ENCODE measurements at places on chromosomes 2 and 18.

DNA sequence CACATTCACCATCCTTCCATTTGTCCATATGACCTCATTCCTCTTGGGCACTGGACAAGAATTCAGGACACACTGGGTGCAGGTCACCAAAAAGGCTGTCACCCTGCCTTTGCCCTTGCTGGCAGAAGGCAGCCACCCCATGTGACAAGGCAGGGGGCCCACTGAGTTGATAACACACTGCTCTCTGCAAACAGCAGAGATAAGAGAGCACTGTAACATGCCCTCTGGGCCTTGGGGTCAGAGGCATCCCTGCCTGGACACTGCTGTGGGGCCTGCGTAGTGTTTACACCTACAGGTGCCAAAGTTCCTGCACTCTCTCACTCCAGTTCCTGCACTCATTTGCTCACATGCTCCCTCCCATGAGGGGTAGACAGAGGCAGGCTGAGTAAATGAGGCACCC is 344.7 kb upstream of the TCF4 start:
- H3K27ac ChIP-seq, result no peak overlapping the region
- H3K4me3 ChIP-seq, result no peak overlapping the region

DNA sequence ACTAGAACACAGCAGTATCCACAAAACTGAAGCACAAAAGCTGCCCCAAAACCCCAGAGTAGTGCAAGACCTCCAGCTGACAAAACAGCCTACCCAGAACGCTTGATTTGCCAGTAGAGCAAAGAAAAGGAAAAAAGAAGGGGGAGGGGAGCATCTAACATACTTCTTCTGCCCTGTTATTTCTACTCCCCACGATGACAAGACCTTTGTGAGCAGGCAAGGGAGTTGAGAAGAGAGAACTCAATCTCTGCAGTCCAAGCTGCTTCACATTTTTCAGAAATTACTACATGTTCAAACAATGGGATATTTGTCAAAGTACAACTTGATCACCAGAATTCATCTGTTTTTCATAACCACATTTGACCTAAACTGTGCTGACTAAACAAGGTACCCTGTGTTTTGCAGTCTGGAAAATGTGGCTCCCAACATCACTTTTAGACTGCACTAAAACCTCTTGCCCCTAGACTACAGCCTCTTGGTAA is 286.7 kb downstream of the EXOC6B start:
- peaks cover 5% of the 10 kb centered on the region for H3K36me3 ChIP-seq
- no peaks in the 10 kb centered on the region for H3K27me3 ChIP-seq
- H3K4me1 ChIP-seq, result peaks cover 13% of the 10 kb centered on the region
- no peak overlapping the region for H3K27ac ChIP-seq
- H3K4me3 ChIP-seq, result no peak overlapping the region

DNA sequence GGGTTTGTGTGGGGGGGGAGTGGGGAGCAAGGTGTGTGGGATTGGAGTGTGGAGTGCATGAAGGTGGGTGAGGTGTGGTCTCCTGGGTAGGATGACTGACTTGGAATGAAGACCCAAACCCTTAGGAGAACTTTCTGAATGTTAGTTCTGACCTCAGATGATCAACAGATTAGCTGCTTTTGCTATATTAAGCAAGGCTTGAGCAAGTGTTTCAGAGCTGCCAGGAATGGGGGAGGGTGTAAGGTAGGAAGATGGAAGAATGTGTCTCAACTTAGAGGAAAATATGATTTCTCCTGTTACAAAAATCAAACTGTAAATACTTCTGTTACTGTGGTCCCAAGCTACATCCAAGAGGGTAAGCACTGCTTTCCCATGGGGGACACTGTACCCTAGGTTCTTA is 273.6 kb downstream of the TGIF1 start:
- H3K27me3 ChIP-seq, result no peaks in the 10 kb centered on the region
- H3K4me3 ChIP-seq, result no peak overlapping the region
- no peak for DNase-seq
- peaks cover 27% of the 10 kb centered on the region for H3K4me1 ChIP-seq

GRCh38 chr2:11408959-11409571 is 56.9 kb downstream of the E2F6 start:
- DNase-seq, result no peak
- H3K4me3 ChIP-seq, result no peak overlapping the region
- H3K36me3 ChIP-seq, result no peaks in the 10 kb centered on the region
- H3K27me3 ChIP-seq, result no peaks in the 10 kb centered on the region
- peaks cover 47% of the 10 kb centered on the region for H3K4me1 ChIP-seq
- no peak overlapping the region for H3K27ac ChIP-seq

- no peak overlapping the region for H3K27ac ChIP-seq
- H3K36me3 ChIP-seq, result no peaks in the 10 kb centered on the region
- DNase-seq, result no peak
- no peaks in the 10 kb centered on the region for H3K27me3 ChIP-seq
- H3K4me3 ChIP-seq, result peak overlapping the region; percentile 38
- peaks cover 24% of the 10 kb centered on the region for H3K4me1 ChIP-seq
These were observed 8.2 kb downstream of the ADRA2B start for GRCh38 chr2:96108151-96108540.

GRCh38 chr18:11754979-11755378 is 65.9 kb downstream of the GNAL start:
- no peak for DNase-seq
- no peak overlapping the region for H3K4me3 ChIP-seq
- peaks cover 35% of the 10 kb centered on the region for H3K27me3 ChIP-seq
- peaks cover 7% of the 10 kb centered on the region for H3K36me3 ChIP-seq
- peaks cover 23% of the 10 kb centered on the region for H3K4me1 ChIP-seq

DNA sequence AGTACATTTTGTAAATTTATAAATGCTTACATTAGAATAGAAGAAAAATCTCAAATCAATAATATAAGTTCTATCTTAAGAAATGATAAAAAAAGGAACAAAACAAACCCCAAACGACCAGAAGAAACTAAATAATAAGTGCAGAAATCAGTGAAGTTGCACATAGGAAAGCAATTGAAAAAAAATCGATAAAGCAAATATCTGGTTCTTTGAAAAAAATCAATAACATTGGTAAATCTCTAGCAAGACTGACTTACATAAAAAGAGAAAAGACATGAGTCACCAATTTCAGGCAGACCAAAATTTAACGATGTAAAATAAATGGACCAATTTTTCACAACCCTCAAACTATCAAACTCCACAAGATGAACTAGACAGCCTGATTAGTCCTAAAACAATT is 249.9 kb upstream of the HDAC4 start:
- no peak overlapping the region for H3K27ac ChIP-seq
- no peak overlapping the region for H3K4me3 ChIP-seq
- H3K27me3 ChIP-seq, result no peaks in the 10 kb centered on the region
- no peaks in the 10 kb centered on the region for H3K4me1 ChIP-seq
- peaks cover 4% of the 10 kb centered on the region for H3K36me3 ChIP-seq
- DNase-seq, result no peak

DNA sequence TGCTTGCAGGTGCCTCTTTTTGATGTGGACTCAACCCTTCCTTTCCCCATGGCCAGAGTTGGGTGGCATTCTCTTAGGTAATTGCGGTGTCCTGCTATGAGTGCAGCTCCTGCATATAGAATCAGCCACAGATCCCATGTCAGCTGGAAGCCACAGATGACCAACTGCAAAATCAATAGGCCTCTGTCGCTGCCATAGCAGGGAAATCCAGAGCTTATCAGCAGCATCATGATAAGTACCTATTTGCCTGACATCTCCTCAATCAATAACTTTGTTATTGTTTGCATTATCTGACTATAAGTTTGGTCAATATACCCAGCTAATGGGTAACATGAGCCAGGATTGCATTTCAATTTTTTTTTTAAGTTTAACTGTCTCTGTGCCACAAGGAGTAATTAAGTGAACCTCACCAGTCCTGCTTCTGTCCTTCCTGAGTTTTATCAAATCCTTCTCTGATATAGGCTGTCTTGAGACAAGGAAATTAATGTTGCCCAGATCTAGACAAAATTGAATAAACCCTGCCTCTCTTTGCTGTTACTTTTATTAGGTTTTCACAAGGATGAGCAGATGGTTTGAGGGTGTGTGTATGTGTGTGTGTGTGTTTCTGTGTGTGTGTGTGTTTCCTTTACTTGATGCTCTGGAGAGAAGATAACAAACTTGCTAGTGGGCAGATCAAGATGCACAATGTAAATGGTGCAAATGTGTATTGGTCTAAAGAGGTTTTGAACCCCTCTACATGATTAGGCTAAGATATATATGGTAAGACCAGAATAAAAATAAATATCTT is 59.6 kb upstream of the CREB1 start:
- peaks cover 25% of the 10 kb centered on the region for H3K4me1 ChIP-seq
- no peak for DNase-seq
- no peak overlapping the region for H3K4me3 ChIP-seq
- H3K27ac ChIP-seq, result no peak overlapping the region
- no peaks in the 10 kb centered on the region for H3K36me3 ChIP-seq

DNA sequence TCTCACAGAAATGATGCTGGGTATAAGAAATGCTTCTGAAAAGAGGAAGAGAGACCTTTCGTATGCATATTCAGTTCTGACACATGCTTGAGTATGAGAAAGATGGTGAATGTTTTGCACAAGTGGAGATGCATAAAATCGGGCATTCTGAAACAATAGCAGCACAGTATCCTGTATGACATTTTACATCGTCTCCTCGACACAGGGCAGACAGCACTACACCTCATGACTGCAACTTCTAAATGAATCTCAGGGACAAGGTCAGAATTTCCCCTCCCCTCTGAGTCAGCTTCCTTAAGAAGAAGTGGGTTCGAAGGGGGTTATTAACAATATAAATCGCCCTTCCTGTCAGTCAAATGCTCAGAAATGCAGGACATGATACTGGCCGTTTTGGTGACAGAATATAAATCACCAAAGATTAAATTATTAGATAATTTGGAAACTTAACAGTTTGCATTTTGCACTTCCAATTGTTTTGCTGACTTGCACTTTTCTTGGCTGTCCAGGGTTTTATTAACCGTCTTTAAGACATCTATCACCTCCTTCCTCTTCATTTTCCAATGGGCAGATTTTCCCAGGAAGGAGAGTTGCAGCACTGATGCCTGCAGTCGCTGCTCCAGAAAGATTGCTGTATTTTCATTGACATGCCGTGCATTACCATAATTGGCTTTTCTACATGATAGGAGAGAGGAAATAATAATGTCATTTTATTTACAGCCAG is 57.2 kb downstream of the TSHZ1 start:
- peaks cover 29% of the 10 kb centered on the region for H3K4me1 ChIP-seq
- no peak for DNase-seq
- H3K4me3 ChIP-seq, result no peak overlapping the region
- peaks cover 2% of the 10 kb centered on the region for H3K27me3 ChIP-seq
- no peaks in the 10 kb centered on the region for H3K36me3 ChIP-seq
- H3K27ac ChIP-seq, result no peak overlapping the region
